ENCODE measurements at places on chromosomes 3 and 15.

GRCh38 chr15:51096976-51097375 is 2.3 kb upstream of the TNFAIP8L3 start:
- no peak for DNase-seq

DNA sequence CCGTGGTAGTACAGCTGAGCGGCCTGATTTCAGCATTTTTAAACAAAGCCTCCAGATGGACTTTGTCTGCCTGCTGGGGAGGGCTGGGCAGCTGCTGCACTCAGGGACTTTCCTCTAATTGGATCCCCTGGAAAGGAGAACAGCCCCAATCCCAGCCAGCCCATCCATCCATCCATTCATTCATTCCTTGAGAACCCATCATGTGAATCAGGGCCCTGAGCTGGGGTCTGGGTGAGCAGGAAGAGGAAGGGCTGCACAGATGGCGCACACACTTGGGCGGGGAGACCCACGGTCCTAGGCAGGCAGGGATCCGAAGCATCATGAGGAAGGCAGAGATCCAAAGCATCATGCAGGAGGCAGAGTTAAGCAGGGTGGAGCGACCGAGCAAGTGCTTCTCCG is 45.7 kb downstream of the TPRA1 start:
- no peak for DNase-seq

DNA sequence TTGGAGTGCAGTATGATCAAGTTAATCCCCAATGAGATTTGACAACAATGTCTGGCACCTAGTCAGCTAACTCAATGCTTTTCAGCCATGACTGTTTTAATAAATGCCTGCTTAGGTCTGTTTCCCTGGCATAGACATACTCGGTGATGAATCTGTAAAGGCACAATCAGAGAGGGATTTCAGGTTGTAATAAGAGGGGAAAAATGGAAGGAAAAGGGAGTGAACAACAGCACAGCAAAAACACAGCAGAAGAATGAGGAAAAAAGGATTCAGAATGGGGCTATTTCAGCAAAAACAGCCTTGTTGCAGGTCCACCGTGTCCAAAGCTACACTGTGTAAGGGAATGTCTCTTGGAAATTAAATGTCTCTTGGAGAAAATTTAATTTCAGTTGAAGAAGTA is 19.3 kb upstream of the CHD2 start:
- DNase-seq: no peak

DNA sequence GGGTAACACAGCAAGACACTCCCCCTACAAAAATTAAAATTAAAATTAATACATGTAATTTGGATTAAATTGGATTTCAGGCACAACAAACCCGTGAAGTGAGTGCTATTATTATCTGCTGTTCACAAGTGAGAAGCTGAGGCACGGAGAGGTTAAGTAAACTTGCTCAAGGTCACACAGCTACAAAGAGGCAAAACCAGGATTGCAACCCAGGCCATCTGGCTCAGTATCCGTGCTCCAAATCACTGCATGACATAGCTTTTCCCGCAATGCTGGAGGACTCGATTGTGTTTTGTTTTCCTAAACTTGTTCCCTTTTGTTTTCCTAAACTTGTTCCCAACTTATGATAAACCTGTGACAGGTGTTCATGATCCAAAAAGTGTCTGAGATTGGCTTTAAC is 19.9 kb upstream of the C15orf39 start:
- DNase-seq: no peak

GRCh38 chr3:71710906-71711494 is 14.2 kb downstream of the EIF4E3 start:
- peak; percentile 33 for DNase-seq

DNA sequence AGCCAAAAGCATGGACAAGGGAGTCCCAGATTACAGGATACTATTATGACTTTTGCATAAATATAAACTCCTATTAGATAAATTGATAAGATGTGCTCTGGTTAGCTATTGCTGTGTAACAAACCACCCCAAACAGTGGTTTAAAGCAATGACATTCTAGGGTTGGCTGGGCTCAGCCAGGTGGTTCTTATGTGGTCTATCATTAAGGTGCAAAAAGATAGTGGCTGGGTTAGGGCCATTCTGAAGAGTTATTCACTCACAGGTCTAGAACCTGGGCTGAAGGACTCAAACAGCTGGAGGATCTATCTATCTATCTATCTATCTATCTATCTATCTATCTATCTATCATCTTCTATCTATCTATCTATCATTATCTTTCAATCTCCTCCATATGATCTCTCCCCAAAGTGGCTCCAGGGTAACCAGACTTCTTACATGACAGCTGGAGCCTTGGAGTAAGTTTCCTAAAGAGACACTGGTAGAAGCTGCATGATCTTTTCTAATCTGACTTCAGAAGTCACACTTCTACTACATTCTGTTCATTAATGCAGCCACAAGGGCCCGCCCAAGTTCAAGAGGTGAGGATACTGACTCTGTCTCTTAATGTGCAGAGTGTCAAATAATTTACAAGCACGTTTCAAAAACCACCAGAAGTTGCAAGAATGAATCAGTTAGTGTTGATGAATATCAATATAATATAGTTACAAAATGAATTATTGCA is 74.9 kb upstream of the XCR1 start:
- DNase-seq: peak; percentile 29

GRCh38 chr3:123044981-123045763 is 17.6 kb upstream of the SEMA5B start:
- DNase-seq: no peak

DNA sequence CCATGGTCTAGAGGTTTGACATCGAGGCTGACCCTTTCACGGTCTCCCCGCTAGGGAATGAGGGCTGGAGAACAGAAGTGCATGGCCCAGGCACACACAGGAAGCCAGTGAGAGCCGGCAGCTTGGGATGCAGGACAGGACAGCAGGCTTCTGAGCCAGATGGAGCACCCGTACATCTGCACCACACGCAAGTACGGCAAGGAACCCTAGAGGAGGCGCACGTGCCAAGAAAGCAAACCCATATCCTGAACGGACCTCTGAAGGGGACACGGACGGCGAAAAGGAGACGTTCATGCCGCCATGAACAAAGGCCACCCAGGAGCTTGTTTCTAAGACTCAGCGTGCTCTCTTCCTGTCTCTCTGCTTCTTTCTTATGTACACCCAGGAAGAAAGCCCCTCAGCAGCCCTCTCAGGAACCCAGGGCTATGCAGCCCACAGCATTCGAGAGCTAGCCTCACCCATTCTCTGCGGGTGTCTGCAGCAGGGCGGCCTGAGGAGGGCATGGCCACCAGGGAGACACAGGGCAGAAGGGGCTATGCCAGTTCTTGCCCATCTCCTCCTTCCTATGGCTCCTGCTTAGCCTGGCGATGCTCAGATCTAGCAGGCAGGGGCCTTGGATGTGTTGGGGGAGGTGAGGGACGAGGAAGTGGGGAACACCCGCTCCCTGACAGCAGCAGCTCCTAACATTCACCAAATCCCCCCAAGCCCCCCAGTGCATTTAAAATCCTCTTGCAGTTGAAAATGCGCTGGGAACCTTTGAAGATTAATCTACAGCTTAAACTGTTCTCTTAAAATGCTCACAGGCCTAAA is 81.3 kb downstream of the PCSK6 start:
- no peak for DNase-seq

DNA sequence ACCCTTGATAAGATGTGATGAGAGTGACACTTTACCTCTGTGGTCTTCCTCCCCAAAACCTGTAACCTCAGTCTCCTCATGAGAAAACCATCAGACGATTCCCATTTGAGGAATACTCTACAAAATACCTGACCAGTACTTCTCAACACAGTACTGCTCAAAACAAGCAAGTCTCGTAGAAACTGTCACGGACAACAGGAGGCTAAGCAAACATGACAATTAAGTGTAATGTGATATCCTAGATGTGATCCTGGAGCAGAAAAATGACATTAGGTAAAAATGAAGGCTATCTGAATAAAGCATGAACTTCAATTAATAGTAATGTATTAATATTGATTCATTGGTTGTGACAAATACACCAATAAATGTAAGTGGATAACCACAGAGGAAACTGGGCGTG is 113.6 kb downstream of the CACNA2D3 start:
- no peak for DNase-seq

DNA sequence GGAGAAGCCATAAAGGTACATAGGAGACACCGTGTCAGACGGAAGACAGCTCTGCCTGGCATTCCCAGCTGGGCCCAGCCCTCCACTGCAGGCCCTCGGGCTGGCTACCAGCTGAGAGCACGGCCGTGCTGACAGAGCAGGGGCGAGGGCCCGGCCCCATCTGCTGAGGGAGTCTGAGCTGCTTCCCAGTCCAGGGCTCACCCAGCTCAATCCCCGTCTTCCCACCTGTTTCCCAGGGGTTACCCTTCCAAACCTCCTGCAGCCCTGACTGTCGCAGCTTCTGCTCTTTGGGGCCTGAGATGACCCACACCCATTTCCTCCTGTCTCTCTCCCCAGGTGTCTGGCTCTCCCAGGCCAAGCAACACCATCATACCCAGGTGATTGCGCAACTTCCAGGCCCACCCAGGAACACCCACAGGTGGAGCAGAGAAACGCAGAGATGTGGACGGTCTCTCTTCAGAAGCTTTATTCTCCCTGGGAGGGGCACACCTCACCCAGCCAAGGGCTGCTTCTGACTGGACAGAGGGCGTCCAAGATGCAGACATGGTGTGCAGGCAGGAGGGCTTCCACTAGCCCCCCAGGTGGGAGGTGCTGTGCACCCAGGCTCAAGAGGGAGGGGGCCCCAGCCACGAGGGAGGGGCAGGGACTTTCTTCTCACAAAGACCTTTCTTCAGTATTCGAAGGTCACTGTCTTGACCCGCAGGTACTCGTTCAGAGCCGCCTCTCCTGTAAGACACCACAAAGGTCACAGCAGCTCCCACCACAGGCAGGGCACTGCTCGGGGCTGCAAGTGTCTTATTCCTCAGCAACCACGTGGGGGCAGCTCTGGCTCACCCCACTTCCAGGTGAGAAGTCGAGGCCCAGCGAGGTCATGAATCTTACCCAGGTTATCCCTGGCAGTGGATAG is 19.4 kb upstream of the SLC41A3 start:
- DNase-seq: no peak

DNA sequence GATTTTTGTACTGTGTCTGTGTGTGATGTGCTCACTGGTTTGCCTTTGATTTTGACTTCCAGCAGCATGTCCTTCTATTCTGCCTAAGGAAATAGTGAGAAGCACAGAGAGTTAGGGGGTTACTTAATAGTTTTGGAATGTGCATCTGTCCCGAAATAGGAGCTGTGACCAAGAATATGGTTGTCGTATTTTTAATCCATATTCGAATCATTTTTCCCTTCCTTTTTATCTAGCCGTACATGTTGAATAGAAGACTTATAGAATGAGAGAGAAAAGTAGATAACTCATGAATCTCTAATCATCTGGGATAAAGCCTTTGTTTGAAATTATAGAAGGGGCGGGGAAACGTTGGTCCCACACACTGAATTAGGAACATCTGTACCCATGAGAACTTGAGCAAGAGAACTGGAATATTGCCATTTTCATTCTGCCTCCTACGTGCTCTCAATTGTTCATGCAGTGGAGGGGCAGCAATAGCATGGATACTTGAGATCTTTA is 23.6 kb downstream of the CRTC3 start:
- DNase-seq: no peak

DNA sequence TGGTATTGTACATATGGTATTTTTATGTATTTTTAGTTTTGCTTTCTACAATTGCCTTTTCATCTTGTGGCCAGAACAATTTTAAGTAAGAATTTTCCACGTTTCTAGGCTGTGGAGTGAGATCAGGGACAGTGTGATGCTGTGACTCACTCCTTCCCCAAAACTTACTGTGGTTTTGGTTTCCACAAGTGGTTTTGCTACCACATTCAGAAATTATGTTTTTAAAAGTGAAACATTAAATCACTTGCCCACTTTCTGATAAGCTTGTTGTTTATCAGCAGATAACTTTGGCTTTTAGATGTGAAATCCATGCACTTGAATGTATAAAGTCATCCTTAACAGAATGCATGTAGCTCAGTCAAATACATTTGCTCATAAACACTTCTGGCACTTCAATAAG is 192.2 kb upstream of the THRB start:
- DNase-seq: peak; percentile 64

DNA sequence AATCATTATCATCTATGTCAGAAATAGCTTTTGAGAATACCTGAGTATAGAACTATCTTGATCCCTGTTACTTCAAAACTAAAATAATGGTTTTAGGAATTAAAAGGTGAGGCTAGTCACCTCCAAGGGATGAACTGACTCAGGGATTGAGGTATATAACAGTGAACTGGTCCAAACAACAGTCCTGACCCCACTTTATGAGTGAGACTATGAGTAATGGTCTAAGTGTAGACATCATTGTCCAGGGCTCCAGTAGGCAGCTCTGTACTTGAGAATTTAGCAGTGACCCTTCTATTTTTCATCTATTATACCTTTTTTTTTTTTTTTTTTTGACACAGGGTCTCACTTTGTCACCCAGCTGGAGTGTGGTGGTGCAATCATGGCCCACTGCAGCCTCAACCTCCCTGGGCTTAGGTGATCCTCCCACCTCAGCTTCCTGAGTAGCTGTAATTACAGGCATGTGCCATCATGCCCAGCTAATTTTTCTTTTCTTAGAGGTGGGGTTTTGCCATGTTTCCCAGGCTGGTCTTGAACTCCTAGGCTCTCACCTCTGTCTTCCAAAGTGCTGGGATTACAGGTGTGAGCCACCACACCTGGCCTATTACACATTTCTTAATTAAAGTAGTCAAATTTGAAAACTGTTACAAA is 36.3 kb downstream of the MLH1 start:
- peak; percentile 67 for DNase-seq

GRCh38 chr3:123750209-123750608 is 133.9 kb downstream of the MYLK start:
- no peak for DNase-seq

DNA sequence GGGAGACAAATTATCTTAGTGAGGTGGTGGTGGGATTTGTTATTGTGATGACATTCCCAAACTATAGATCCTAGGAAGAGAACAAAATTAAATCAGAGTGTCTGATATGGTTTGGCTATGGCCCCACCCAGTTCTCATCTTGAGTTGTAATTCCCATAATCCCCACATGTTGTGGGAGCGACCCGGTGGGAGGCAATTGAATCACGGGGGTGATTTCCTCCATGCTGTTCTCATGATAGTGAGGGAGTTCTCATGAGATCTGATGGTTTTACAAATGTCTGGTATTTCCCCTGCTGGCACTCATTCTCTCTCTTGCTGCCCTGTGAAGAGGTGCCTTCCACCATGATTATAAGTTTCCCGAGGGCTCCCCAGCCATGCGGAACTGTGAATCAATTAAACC is 62.0 kb downstream of the RPL22L1 start:
- no peak for DNase-seq

GRCh38 chr3:191378142-191378812 is 48.0 kb upstream of the UTS2B start:
- DNase-seq: peak; percentile 34

DNA sequence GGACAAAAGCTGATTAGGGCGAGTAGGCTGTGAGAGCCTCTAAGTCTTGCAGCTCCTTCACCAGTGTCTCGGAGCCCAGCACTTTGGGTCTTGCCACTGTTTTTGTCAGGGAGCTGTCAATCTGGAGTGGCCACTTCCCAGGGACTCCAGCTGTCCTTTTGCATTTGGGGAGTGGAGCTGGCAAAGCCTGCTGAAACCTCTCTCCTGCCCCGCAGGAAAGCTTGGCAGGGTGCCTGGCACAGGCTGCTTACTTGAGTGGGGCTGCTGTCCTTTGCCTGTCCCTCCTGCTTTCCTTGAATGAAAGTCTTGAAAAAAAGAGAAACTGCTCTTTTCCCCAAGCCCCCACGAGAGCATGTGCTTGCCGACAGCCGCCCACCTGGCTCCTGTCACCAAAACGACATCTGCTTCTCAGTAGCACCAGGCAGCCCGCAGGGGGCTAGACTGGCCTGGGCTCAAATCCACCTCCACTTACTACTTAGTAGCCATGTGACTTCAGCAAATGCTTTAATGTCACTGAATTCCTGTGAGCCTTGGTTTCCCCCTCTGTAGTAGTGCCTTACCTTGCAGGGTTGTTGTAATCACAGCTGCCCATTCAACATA is 13.7 kb downstream of the USP13 start:
- no peak for DNase-seq
